ENCODE measurements at places on chromosomes 12 and 14.

- DNase-seq, result no peak
These were observed 153.6 kb upstream of the TMCC3 start for GRCh38 chr12:94803939-94804338.

- DNase-seq, result no peak
These were observed 132.6 kb downstream of the INSM2 start for GRCh38 chr14:35666429-35667043.

DNA sequence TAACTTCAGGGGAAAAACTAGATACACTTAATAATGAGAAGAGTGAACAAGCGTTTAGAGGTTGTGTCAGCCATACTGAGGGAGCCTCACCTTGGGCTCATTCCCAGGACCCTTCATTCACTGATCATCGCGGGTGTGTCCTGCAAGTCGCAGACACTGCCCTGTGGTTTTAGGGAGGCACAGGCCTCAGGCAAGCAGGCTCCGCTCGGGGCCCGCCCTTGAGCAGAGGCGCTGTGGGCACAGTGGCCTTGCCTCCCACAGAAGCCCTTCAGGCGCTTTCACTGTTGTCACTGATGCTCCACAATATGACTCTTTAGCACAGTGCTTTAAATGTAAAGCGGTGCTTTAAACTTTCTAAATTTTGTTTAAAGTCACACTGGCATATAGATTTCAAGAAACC, 67.4 kb downstream of the DDX51 start:
- no peak for DNase-seq

DNA sequence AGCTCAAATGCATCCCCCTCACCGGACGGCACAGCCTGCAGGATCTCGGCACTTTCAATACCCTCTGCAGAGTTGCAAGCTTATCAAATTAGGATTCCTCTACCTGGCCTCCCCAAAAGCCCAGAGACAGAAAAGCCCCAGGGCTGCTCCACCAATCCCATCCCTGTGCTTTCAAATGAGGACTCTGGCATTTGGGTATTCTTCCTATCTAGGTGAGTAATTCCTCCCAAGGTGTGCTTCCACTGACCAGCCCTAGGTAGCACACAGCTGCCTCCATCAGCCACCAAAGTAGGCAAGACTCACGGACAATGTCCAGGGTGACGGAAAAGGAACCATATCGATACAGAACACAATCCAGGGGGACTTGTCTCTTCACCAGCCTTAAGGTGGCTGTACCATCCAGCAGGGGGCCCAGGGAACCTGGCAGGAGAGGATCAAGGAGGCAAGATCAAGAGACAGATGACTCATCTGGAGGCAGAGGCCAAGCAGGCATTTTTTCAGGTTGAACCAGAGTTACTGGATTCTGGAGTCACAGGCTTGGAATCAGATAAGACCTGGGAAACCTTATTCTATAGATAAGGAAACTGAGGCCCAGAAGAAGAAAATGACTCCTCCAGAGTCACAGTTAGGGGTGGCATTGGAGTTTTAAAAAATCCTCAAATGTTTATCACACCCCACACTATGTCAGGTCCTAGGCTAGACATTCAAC, 9.9 kb downstream of the PMEL start:
- no peak for DNase-seq

- no peak for DNase-seq
These were observed 963 bp downstream of the TCTN2 start for GRCh38 chr12:123671876-123672275.

GRCh38 chr12:77578466-77579220, 252.1 kb upstream of the NAV3 start:
- DNase-seq, result no peak

GRCh38 chr14:70013271-70013873, 134.2 kb downstream of the SMOC1 start:
- no peak for DNase-seq

DNA sequence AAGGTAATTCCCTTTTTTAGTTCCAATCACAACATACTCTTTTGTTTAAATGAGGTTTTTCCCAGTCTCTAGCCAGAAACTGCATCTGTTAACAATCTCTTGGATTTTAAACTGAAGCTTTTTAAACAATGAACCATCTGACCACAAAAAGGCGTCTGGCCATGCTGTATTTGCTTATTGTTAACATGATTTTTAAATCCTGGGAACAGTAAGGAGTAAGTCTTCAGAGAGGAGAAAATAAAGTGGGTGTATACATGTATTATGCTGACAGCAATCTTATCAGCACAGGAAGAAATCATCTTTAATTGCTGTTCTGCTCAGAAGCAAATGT, 106.2 kb downstream of the DAAM1 start:
- DNase-seq, result no peak

DNA sequence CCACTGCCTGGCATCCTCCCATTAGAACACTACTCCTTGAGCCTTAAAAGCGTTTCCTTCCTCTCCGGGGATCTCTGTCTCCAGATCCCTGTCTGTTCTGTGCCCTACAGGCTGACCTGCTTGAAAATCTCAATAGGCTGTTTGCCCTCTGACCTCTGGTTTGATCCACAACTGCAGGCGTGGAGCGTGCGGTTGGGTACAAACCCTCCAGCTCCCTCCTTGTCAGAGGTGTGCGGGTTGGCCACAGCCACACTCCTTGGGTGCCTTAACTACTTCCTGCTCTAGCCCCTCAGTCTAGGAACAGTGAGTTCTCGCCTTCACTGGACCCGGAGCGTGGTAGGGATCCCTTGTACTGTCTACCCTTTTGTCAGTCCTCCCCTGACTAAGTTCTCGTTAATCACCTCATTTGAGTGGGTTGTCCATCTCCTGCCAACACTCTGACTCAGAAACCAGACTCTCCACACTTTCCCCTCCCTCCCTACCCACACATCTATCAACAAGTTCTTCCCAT, 33.1 kb downstream of the CMKLR1 start:
- DNase-seq, result no peak

DNA sequence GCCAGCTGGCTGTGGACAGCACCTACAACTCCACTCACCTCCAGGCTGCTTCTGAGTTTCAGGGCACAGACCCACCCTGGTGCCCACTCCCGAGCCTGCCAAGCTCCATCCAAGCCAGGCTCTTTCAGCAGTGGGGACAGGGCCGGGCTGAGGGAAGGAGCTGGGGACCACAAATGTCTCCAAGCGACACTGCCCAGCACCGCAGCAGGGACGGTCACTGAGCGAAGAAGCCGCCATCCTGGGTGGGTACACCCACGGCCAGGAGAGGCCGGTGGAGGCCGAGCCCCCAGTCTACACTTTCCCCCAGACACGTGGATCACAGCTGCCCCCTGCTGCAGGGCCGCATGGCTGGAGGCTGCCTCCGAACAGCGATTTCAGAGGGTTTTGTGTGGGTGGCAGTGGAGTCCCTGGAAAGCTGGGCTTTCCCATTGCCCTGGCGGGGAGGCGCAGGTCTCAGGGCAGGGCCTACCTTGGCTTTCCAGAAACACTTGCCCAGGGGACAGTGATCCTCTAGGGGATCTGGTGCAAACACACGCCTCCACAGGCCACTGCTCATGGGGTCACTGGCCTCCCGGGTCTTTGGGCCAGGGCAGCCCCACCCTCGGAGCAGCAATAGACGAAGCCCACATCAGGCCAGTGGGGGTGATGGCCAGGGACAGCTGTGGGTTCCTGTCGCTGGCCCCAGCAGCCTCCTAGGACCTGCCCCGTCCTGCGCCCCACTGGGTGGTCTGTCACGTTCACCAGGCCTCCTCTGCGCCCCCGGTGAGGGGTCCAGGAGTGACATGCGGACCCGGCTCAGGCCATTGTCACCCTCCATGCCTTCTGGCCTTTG, 1.2 kb upstream of the GPR132 start:
- DNase-seq, result no peak

DNA sequence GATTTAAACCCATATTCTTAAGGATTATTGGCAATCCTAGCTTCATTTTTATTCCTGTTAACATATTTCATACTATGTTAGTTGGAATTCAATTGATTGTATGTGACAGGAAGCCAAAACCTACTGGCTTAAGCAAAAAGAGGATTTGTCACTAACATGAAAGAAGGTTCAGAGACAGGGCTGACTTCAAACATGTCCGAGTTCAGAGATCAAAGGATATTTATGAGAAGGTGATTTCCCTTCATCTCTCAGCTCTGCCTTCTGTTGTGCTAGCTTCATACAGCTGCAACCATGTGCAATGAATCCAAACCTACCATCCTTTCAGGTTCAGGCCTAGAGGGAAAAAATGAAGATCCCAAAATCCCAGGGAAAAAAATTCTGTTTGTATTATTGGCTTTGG, 349.7 kb downstream of the ATP23 start:
- DNase-seq, result no peak

GRCh38 chr12:115103884-115104883, 420.2 kb upstream of the TBX3 start:
- DNase-seq, result no peak

- no peak for DNase-seq
These were observed 6.7 kb upstream of the MTA1 start for GRCh38 chr14:105412771-105413543.

DNA sequence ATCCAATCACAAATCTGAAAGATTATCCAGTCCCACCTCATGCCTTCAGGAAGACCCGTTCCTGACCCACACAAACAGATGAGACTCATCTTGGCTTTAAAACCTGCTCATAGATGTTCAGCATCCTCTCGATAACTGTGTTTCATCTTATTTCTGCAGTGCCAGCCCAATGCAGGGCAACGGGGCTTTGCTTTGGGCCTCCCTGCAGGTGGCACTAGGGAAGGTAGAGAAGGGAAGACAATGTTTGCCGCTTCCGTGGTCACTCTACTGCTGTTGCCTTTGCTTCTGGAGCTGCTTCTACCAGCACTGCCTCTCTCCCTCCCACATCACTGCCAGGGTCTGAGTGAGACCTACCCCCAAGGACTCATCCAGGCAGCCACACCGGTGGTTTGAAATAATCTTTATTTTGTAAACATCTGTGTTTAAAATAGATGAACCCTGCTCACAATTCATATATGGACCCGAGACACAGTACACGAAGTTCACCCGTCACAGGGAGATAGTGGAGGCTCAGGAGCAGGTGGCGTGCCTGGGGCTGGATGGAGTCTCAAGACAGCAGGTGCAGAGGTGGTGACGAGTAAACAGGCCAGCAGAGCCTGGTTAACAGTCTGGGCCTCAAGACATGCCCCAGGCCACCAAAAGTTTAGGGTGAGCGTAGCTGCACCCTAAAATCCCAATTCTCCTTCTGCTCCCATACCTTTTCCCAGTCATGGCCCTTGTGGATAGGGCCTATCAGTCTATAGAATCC, 3.1 kb upstream of the GPX2 start:
- no peak for DNase-seq

- DNase-seq, result no peak
These were observed 30.0 kb downstream of the GALNT4 start for GRCh38 chr12:89494411-89495231.

DNA sequence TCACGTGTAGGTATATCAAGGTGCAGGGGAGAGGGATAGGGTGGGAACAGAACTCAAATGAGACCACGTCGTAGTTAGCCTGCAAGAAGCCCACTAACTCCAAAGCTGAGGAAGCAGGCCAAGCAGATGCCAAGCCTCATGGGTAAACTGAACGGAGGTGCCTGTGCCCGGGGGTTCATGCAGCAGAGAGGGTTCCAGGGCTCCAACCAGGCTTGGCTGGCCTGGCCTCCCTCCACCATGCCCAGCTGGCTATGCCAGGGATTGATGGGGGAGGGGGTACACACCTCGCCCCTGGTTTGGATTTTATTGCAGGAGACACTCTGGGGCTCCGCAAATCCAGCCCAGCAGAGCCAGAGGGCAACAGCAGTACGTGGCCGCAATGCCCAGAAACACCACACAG, 27.3 kb downstream of the PXN start:
- DNase-seq, result no peak

GRCh38 chr14:84064316-84065125, 1465.4 kb upstream of the FLRT2 start:
- DNase-seq, result no peak

GRCh38 chr12:14562279-14562678, 5.4 kb downstream of the PLBD1 start:
- no peak for DNase-seq

DNA sequence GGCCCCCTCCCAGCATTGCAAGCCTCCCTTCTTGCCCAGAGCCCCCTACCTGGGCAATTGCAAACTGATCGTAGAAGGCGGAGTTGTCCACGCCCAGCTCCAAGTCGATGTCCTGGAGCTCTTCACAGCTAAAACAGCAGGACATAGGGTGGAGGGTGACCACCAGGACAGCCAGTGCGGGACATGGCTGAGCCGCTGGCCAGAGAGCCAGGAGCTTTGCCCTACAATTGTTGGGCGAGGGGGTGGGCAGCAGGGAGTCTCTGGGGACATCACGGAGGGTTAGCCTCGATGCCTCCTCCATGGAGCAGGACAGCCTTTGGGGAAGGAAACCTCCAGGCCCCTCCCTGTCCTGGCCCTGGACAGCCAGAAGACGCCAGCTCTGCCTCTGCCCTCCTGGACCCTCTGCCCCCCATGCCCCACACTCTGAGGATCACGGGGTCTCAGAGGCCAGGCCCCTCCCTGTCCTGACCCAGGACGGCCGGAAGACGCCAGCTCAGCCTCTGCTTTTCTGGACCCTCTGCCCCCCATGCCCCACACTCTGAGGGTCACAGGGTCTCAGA, 9.4 kb downstream of the TMEM179 start:
- DNase-seq, result no peak

DNA sequence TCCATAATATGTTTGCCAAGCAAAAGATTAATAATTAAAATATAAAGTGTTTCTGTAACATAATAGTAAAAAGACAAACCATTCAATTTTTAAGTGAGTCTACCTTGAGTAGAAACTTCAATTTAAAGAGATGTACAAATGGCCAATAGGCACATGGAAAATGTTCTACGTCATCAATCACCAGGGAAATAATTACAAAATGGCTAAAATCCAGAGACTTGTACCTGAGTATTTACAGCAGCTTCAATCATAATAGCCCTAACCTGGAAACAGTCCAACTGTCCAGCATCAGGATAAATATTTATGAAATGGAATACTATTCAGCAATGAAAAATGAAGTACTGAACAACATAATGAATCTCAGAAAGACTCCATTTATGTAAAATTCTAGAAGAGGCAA, 95.5 kb upstream of the FAR2 start:
- no peak for DNase-seq

DNA sequence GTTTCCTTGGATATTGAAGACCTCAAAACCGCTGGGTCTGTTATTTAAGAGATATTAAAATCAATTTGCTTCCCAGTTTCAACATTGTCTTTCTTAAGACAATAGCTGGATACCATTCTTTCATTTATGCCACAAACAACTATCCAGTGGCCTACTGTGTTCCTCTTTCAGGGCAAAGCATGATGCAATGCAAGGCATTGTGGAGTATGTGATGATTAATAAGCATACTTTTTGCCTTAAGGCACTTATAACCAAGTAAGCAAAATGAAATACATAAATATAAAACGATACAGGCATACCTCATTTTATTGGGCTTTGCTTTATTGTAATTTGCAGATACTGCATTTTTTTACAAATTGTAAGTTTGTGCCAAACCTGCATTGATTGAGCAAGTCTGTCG, 45.5 kb downstream of the SCN8A start:
- DNase-seq, result no peak

Data from stimulated activated CD8-positive, alpha-beta memory T cell treated with anti-CD3 and anti-CD28 coated beads, Interleukin-15, amount 100 ng/mL, for 1 hour (primary cell).